ENCODE measurements at places on chromosomes 7 and 10.
A peak's percentile ranks its signal among the peaks of the same experiment; 100 is the strongest.

GRCh38 chr10:61941202-61941681 is 39.7 kb downstream of the ARID5B start:
- H3K4me3 ChIP-seq, result peak overlapping the region; percentile 4
- H3K27me3 ChIP-seq, result no peaks in the 10 kb centered on the region

GRCh38 chr7:116515584-116515983 is 9.3 kb upstream of the CAV1 start:
- H3K27me3 ChIP-seq, result peaks cover 17% of the 10 kb centered on the region
- no peak for DNase-seq
- peaks cover 4% of the 10 kb centered on the region for H3K4me1 ChIP-seq
- H3K4me3 ChIP-seq, result no peak overlapping the region
- H3K36me3 ChIP-seq, result no peaks in the 10 kb centered on the region

GRCh38 chr7:136585954-136586670 is 282.3 kb upstream of the CHRM2 start:
- no peak for DNase-seq
- H3K27ac ChIP-seq, result no peak overlapping the region
- H3K36me3 ChIP-seq, result no peaks in the 10 kb centered on the region
- no peak overlapping the region for H3K4me3 ChIP-seq
- no peaks in the 10 kb centered on the region for H3K4me1 ChIP-seq

- no peak overlapping the region for H3K4me3 ChIP-seq
- no peaks in the 10 kb centered on the region for H3K27me3 ChIP-seq
- H3K27ac ChIP-seq, result no peak overlapping the region
- DNase-seq, result no peak
- H3K4me1 ChIP-seq, result no peaks in the 10 kb centered on the region
Measured at GRCh38 chr7:77907281-77907680, 108.7 kb downstream of the PHTF2 start.

DNA sequence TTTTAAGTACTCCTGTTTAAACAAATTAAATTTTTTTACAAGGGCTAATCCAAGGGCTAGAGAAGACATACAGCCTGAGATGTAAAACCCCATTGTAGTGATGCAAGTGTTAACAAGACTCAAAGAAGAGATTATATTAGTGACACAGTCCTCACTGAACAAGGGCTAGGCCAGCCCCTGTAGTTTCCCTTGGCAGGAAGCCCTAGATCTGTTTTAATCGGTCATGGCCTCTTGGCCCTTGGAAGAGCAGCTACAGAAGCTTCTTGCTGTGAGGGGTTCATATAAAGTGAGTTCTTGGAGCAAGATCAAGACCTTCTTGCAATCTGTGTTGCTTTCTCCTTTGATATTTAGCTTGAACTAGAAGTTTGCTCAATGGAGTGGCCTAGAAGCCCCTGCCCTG is 1339.4 kb downstream of the XPNPEP1 start:
- H3K27ac ChIP-seq, result no peak overlapping the region
- H3K4me3 ChIP-seq, result no peak overlapping the region
- no peaks in the 10 kb centered on the region for H3K4me1 ChIP-seq
- no peaks in the 10 kb centered on the region for H3K36me3 ChIP-seq

DNA sequence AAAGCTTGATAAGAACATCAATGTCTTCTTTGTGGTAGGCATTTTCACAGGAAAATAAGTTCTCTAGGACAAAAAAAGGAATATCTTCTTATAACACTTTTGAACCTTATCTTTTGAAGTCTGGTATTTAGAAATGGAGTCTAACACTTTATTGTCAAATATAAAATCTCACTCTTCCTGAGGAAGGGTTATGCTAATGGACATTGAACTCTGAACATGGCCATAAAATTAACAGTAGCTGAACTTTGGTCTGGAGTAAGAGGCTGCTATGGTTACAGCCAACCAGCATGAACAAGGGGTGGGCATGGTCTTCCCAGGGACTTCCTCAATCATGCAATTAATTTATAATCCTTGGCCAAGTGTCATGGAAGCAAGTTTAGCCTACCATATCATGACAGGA is at the start of gene CLRN3:
Gene CLRN3 (minus strand): TSS at position 199 of the 400 bp plus-strand sequence. CDS start 157 bp downstream, at position 42.
- H3K4me3 ChIP-seq, result no peak within 1 kb of the TSS
- H3K36me3 ChIP-seq, result no peaks in the 10 kb centered on the region
- no peaks in the 10 kb centered on the region for H3K27me3 ChIP-seq

DNA sequence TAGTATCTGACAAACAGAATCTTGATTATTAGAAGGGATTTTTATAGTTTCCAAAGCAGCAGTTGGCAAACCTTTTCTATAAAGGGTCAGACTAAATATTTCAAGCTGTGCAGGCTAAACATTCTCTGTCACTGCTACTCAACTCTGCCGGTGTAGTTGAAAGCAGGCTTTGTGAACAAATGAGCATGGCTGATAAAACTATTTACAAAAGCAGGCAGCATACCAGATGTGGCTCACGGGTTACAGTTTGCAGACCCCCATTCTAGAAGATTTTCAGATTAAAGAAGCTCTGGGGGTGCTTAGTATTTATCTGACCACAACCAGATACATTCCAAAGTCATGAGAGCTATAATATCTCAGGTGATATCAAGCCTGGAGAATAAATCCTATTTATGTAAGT is 1017.5 kb downstream of the SORCS1 start:
- H3K27me3 ChIP-seq, result no peaks in the 10 kb centered on the region
- DNase-seq, result no peak
- no peaks in the 10 kb centered on the region for H3K36me3 ChIP-seq
- H3K4me3 ChIP-seq, result no peak overlapping the region
- H3K27ac ChIP-seq, result no peak overlapping the region
- no peaks in the 10 kb centered on the region for H3K4me1 ChIP-seq

- DNase-seq, result no peak
- no peaks in the 10 kb centered on the region for H3K27me3 ChIP-seq
- H3K4me3 ChIP-seq, result no peak overlapping the region
- no peak overlapping the region for H3K27ac ChIP-seq
- no peaks in the 10 kb centered on the region for H3K36me3 ChIP-seq
Measured at GRCh38 chr10:94963901-94964300, 25.4 kb downstream of the CYP2C9 start.

GRCh38 chr10:74434547-74434946 is 283.5 kb downstream of the ADK start:
- H3K36me3 ChIP-seq, result no peaks in the 10 kb centered on the region
- H3K27ac ChIP-seq, result no peak overlapping the region
- DNase-seq, result no peak
- H3K27me3 ChIP-seq, result no peaks in the 10 kb centered on the region
- H3K4me3 ChIP-seq, result no peak overlapping the region
- H3K4me1 ChIP-seq, result no peaks in the 10 kb centered on the region

GRCh38 chr7:11373546-11374142 is 400.0 kb downstream of the PHF14 start:
- H3K36me3 ChIP-seq, result no peaks in the 10 kb centered on the region
- H3K27ac ChIP-seq, result no peak overlapping the region
- no peak for DNase-seq

- H3K4me3 ChIP-seq, result peak overlapping the region; percentile 3
- H3K4me1 ChIP-seq, result peaks cover 85% of the 10 kb centered on the region
- peak overlapping the region; percentile 87 for H3K27ac ChIP-seq
- DNase-seq, result no peak
- H3K36me3 ChIP-seq, result peaks cover 51% of the 10 kb centered on the region
Measured at GRCh38 chr7:50339990-50340500, 35.5 kb downstream of the IKZF1 start.

GRCh38 chr7:69598487-69599285 is 411 bp downstream of the AUTS2 start:
- no peak overlapping the region for H3K27ac ChIP-seq
- H3K4me1 ChIP-seq, result peaks cover 25% of the 10 kb centered on the region
- peak overlapping the region; percentile 63 for H3K4me3 ChIP-seq

DNA sequence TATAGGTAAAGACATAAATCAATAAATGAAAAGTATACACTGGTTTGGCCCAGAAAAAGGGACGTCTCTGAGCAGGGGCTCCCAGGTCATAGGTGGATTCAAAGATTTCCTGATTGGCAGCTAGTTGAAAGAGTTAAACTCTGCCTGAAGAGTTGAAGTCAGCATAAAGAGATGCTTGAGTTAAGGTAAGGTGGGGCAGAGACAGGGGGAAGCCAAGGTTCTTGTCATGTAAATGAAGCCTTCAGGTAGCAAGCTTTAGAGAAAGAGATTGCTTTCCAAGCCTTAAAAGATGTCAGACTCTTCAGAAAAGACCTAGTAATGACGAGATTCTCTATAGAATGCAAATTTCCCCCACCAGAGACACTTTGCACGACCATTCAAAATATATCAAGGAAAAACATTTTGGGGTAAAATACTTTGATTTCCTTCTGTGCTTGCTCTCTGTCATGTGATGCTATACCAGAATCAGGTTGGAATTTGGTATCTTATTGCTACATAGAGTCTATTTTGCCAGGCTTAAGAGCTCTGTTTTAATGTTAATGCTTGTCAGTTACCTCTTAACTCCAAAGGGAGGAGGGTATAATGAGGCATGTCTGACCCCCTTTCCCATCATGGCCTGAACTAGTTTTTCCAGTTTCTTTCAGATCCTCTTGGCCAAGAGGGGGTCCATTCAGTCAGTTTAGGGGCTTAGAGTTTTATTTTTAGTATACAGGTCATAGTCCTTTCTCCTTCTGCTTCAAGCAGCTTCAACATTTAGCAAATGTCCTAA is 429.6 kb downstream of the ADRA2A start:
- no peaks in the 10 kb centered on the region for H3K36me3 ChIP-seq
- peaks cover 3% of the 10 kb centered on the region for H3K27me3 ChIP-seq
- DNase-seq, result no peak
- H3K4me1 ChIP-seq, result no peaks in the 10 kb centered on the region
- H3K27ac ChIP-seq, result no peak overlapping the region

DNA sequence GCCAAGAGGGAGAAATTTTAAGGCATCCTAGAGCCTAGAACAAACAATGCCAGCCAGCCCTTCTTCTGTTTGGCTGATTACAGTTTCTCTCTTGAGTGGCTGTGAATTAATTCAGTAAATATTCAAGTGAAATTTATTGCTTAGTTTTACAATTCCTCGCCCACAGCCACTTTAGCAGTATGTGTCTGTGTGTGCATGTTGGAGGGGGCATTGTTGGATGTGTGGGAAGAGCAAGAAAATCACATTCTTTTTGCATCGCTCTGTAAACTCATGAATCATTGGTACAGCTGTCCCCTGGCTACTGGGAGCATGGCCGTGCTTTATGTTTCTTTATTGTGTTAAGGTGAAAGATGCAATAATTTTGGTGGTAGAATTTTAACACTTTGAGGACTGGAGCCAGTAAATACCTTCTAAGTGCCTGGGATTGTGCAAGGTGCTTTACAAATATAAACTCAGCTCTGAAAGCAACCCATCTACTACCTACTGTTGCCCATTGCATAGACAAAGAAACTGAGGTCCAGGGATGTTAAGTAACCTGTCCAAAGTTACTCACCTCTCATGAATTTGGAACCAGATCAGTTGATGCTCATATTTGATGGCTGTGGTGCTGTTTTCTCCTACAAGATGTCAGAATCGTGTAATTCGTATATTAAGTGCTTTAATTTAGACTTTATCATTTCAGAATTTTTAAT is 89.9 kb upstream of the BTBD16 start:
- no peaks in the 10 kb centered on the region for H3K36me3 ChIP-seq
- H3K4me1 ChIP-seq, result no peaks in the 10 kb centered on the region
- no peak overlapping the region for H3K27ac ChIP-seq
- no peak overlapping the region for H3K4me3 ChIP-seq
- no peak for DNase-seq
- no peaks in the 10 kb centered on the region for H3K27me3 ChIP-seq

- DNase-seq, result no peak
- H3K4me3 ChIP-seq, result no peak overlapping the region
- no peak overlapping the region for H3K27ac ChIP-seq
- no peaks in the 10 kb centered on the region for H3K27me3 ChIP-seq
Measured at GRCh38 chr10:13997650-13998049, 333.1 kb downstream of the FRMD4A start.

GRCh38 chr7:50268223-50268622 is 36.3 kb upstream of the IKZF1 start:
- DNase-seq, result no peak
- no peaks in the 10 kb centered on the region for H3K36me3 ChIP-seq
- H3K4me3 ChIP-seq, result no peak overlapping the region
- H3K4me1 ChIP-seq, result peaks cover 83% of the 10 kb centered on the region
- peak overlapping the region; percentile 82 for H3K27ac ChIP-seq
- H3K27me3 ChIP-seq, result no peaks in the 10 kb centered on the region

DNA sequence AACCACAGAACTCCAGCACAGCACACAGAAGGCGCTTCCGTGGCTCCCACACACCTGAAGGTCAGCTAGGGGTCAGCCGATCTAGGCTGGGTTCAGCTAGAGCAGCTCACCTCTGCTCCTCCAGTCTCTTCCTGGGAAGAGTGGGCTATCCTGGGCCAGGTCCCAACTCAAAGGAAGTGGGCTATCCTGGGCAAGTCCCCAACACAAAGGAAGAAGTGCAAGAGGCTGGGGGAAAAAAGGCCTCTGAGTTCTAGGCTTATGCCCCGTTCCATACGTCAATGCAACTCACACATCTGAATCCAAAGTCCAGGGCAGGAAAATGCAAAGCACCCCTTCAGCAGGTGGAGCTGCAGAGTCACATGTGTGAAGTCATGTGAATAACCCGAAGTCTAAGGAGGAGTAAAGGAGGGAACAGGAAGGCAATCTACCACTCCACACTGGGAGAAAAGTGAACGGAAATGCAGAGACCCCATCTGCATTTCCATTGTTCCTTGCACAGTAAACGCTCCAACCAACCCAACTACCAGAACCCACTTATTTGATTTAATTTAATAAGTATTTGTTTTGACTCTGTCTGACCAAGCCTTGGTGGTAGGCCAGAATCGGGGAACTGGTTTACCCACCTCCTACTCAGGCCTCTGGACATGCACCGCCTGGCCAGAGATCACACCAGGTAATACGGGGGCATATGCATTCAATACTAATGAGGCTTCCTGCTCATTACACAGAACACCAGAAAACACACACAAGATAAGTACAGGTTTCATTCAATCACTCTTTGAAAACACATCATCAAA is 95.5 kb upstream of the RNF32 start:
- no peaks in the 10 kb centered on the region for H3K4me1 ChIP-seq
- H3K4me3 ChIP-seq, result no peak overlapping the region
- no peaks in the 10 kb centered on the region for H3K27me3 ChIP-seq
- no peak for DNase-seq
- H3K27ac ChIP-seq, result no peak overlapping the region
- no peaks in the 10 kb centered on the region for H3K36me3 ChIP-seq

All from CD4-positive, alpha-beta T cell (primary cell).